Muscle of leg (tissue), 16 donors: ENCODE measurements at places on chromosomes 7 and 10. TPM values are rescaled to one million over a fixed set of nuclear protein-coding genes. Genes with fewer than 3 reads are reported as not detected.
A peak's percentile ranks its signal among the peaks of the same experiment; 100 is the strongest.

DNA sequence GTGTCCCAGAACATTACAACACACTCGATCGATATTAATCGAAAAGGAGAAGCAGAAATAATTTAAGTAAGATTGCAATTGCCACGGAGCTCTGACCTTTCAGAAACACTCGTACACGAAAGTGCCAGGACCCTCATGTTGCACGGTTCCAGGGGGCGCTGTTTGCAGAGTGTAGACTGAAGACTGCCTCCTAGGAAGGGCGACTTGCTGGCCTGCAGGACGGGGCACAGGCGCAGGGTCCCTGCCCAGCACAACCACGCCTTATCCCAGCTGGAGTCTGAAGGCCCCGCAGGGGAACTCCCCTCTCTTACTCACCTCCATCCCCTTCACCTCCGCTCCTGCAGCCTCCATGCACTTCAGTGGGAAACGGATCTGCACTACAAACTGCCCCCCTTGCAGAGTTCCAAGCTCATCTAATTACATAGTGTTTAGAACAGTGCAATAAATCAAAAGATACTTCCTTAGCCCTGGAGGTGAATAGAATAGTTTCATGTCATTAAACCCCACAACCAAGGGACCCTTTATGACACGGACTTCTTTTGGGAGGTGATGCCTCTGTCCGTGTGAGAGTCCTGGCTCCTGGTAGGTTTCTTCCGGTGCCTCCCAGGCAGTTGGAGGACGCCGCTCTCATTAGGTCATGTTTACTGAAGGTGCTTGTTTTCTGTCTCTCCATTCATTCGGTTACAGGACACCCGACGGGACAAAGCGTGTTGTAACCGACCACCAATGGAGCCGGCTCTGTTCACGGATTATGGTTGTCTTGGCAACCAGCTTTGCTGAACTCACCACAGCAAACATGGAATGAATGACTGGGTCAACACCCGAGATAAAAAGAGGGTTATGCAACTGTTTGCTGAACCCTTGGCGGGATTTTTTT, 262.2 kb downstream of the BAMBI start:
- H3K4me1 ChIP-seq = peaks cover 3% of the 10 kb centered on the region
- no peaks in the 10 kb centered on the region for H3K36me3 ChIP-seq
- peak; percentile 79 for DNase-seq
- no peak overlapping the region for H3K27ac ChIP-seq

Gene MYO1G
- polyA plus RNA-seq = 0.60 TPM

GRCh38 chr7:90192876-90193750, 18.4 kb upstream of the STEAP2 start:
- no peak overlapping the region for H3K27ac ChIP-seq
- H3K27me3 ChIP-seq = no peaks in the 10 kb centered on the region
- H3K4me3 ChIP-seq = no peak overlapping the region
- no peaks in the 10 kb centered on the region for H3K4me1 ChIP-seq
- DNase-seq = no peak
- H3K36me3 ChIP-seq = no peaks in the 10 kb centered on the region

- H3K27ac ChIP-seq = no peak overlapping the region
- H3K36me3 ChIP-seq = no peaks in the 10 kb centered on the region
- H3K27me3 ChIP-seq = peaks cover 5% of the 10 kb centered on the region
- no peak for DNase-seq
- H3K4me3 ChIP-seq = no peak overlapping the region
These were observed 596.3 kb downstream of the PTPRN2 start for GRCh38 chr7:157991351-157991750.

- no peak overlapping the region for H3K4me3 ChIP-seq
- DNase-seq = no peak
- peaks cover 27% of the 10 kb centered on the region for H3K36me3 ChIP-seq
- no peaks in the 10 kb centered on the region for H3K27me3 ChIP-seq
- peak overlapping the region; percentile 51 for H3K27ac ChIP-seq
These were observed 126.6 kb downstream of the SORBS1 start for GRCh38 chr10:95434583-95434982.

Gene AGMO
- polyA plus RNA-seq = 0.23 TPM

Gene CPEB3
- polyA plus RNA-seq = 3.0 TPM

DNA sequence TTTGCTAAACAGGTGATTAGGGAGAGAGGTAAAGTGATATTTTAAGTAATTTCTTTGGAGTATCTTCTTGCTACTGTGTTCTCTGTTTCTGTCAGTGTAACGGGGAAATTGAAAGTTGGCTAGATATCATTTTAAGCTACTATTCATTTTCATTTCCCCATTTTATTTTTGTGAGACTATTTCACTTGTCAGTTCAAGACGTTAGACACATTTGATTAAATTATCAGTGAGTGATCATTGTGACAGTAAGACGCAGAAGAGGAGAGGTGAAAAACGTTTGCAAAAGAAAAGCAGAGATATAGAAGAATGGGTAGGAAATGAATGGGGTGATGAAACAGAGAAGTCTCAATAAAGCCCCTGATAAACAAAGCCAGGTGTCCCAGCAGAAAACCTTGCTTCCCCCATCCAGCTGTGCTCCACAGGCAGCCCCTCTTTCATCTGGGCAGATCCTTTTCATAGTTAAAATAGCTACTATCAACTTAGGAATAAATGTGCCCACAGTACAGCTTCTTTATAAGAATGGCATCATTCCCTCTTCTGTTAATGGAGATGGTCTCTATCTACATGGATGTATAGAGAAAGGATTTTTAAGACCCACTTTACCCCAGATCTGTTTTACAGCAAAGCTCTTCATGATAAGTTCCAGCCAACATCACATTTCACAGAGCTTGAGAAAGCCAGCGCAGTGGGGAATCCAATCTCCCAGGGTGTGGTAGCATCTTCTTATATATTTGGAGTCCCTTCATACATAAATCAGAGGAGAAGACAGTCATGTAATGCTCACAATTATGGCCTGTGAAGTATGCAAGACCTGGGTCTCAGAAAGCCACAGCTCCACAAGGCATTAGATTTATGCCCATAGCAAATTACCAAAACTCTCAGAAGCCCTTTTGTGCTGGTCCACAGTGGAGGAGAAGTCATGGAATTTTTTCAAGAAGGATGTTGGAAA, 138.1 kb upstream of the ITGB1 start:
- H3K4me3 ChIP-seq = no peak overlapping the region
- DNase-seq = no peak
- peaks cover 2% of the 10 kb centered on the region for H3K4me1 ChIP-seq
- H3K27ac ChIP-seq = no peak overlapping the region
- no peaks in the 10 kb centered on the region for H3K27me3 ChIP-seq
- no peaks in the 10 kb centered on the region for H3K36me3 ChIP-seq

Gene TRIP6
- polyA plus RNA-seq = 40.8 TPM
